ENCODE measurements at places on chromosomes 4 and X.

DNA sequence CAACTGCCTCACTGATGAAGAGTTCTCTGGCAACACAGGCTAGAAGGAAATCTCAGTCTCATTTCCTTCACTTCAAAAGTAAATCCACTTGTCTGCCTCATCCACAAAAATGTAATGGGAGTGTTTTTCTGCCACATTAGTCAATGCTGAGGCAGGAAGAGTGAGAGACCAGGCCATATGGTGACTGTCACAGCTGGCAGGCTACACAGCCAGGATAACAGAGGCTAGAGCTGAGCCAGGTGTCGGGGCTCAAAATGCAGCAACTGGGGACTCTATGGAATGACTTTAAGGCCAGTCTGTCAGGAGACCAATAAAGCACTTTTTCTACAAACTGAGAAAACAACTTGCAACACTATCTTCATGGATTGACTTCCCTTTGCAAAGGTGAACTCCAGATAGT, 204.2 kb downstream of the GPC3 start:
- DNase-seq = no peak

DNA sequence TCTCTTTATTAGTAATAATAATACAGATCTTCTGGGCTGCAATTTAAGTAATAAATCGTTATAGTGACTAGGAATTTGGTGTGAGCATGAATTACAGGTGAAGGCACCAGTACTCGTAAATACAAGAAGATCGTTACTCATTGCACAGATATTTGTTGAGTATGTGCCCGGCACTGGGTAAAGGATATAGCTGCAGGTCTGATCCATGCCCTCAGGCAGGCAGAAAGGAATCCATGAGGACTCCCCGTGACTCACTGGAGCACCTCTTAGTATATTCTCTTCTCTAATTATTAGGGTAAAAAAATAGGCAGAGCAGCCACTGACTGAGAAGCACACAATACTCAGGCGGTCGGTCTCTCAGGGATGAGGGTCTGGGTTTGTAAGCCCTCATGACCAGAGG, 868.3 kb downstream of the RAB28 start:
- DNase-seq = no peak

- no peak for DNase-seq
These were observed 97.3 kb downstream of the SORCS2 start for GRCh38 chr4:7289589-7289988.

DNA sequence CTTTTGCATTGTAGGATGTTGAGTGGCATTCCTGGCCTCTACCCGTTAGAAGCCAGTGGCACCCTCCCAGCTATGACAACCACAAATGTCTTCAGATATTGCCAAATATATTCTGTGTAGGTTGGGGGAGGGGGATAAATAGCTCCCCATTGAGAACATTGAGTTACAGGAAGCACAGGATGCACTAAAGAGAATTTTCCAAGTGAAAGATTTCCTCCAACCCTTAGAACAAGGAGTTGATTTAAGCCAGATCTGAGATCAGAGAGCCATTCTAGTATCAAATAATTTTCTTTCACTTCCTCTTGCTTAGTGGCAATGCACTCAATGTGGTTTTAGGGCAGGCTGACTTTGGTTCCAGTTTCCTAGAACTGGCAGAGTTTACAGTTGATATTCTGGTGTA, 436.6 kb downstream of the C4orf33 start:
- no peak for DNase-seq

- no peak for DNase-seq
These were observed 33.9 kb downstream of the RTL3 start for GRCh38 chrX:78624962-78625909.

GRCh38 chr4:121070696-121071639, 1.4 kb downstream of the NDNF start:
- DNase-seq = no peak
